Keratinocyte (primary cell): ENCODE measurements at places on chromosomes 4 and X. TPM values are rescaled to one million over a fixed set of nuclear protein-coding genes. Genes with fewer than 3 reads are reported as not detected.

GRCh38 chr4:122781486-122781885 is 45.1 kb upstream of the FGF2 start:
- H3K4me3 ChIP-seq, result no peak overlapping the region
- H3K27ac ChIP-seq, result no peak overlapping the region
- no peak for DNase-seq
- H3K36me3 ChIP-seq, result no peaks in the 10 kb centered on the region
- H3K27me3 ChIP-seq, result no peaks in the 10 kb centered on the region

- peaks cover 36% of the 10 kb centered on the region for H3K4me1 ChIP-seq
- DNase-seq, result no peak
- H3K27me3 ChIP-seq, result no peaks in the 10 kb centered on the region
Observed at GRCh38 chrX:49177338-49177833, 5.7 kb downstream of the PLP2 start.

GRCh38 chr4:116143198-116143597 is 942.2 kb downstream of the TRAM1L1 start:
- DNase-seq, result no peak
- H3K27ac ChIP-seq, result no peak overlapping the region
- no peaks in the 10 kb centered on the region for H3K27me3 ChIP-seq
- H3K4me1 ChIP-seq, result no peaks in the 10 kb centered on the region
- no peak overlapping the region for H3K4me3 ChIP-seq

Gene NAP1L3
- polyA plus RNA-seq, result 0.44 to 0.61 TPM (median 0.55 TPM) in 3 replicates

DNA sequence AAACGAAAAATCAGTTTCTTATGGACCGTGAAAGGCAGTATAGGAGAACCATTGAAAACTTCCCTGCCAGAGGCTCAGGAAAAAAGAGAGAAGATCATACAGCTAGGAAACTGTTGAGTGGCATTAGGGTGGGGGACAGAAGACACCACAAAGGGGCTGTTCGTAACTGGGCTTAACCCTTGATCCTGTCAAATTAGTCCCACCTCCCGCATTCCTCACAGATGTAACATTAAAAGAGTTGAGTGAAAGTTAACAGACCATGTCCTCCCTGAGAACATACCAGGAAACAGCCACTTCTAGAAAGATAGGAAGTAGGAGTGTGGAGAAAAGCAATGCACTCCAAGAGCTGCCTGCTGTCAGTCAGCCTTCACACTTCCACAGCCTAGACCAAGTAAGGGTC is 8.7 kb downstream of the SHROOM4 start:
- no peaks in the 10 kb centered on the region for H3K4me1 ChIP-seq
- no peaks in the 10 kb centered on the region for H3K36me3 ChIP-seq
- no peak overlapping the region for H3K4me3 ChIP-seq
- DNase-seq, result no peak

Gene UGT2B15
- polyA plus RNA-seq, result not detected in 3 replicates
